HFFc6 (cell line): ENCODE measurements at places on chromosomes 5 and 9. TPM values are rescaled to one million over a fixed set of nuclear protein-coding genes. Genes with fewer than 3 reads are reported as not detected.

GLRA1 gene
- total RNA-seq, result not detected in 3 replicates

FCHO2 gene
- total RNA-seq, result 15.6 to 18.4 TPM (median 16.8 TPM) in 3 replicates

QRFP gene
- not detected in 3 replicates for total RNA-seq

MPDZ gene
- 23.4 to 27.5 TPM (median 24.5 TPM) in 3 replicates for total RNA-seq

- H3K27me3 ChIP-seq, result no peaks in the 10 kb centered on the region; the same call in 1 of the 2 replicates
- no peak for DNase-seq
- no peaks in the 10 kb centered on the region for H3K4me1 ChIP-seq
- H3K36me3 ChIP-seq, result no peaks in the 10 kb centered on the region
- H3K27ac ChIP-seq, result no peak overlapping the region
Measured at GRCh38 chr9:7376833-7377232, 422.7 kb downstream of the DMAC1 start.

DNA sequence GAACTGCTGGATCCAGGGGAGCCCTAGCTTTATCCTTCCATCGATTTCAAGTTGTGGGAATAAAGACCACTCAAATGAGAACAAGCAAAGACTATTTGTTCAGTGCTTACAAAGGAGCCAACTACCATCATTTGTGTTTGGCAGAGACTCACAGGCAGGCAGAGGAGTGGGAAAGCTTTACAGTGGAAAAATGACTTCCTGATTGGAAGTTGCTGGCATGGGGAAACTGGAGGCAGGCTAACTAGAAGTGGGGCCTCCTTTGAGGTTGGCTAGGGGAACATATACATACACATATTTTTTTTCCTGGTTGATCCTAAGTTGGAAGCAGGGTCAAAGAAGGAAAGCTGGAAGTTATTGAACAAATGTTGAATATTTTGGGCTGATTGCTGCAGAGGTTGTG is 121.7 kb downstream of the ACTBL2 start:
- no peak for DNase-seq
- H3K4me3 ChIP-seq, result no peak overlapping the region
- H3K27me3 ChIP-seq, result no peaks in the 10 kb centered on the region
- no peaks in the 10 kb centered on the region for H3K36me3 ChIP-seq
- H3K4me1 ChIP-seq, result peaks cover 6% of the 10 kb centered on the region
- no peak overlapping the region for H3K27ac ChIP-seq

DNA sequence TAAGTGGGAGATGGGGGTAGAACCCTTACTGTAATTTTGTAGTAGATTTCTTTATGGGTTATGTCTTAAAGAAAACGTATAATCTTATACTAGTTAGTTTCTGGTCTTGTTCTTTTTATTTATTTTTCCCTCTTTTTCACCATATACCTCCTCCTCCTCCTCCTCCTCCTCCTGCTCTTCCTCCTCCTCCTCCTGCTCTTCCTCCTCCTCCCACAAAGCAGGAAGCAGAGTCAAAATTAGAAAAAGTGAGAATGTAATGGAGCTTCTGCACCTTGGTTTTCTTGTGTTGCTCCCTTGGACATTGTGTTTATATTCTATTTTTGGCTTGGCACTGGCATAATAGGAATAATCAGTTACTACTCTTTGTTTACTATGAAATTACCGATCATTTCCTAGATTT is 4.5 kb downstream of the MACIR start:
- H3K4me3 ChIP-seq, result peak overlapping the region; percentile 97
- peaks cover 49% of the 10 kb centered on the region for H3K36me3 ChIP-seq
- H3K27me3 ChIP-seq, result no peaks in the 10 kb centered on the region
- H3K4me1 ChIP-seq, result peaks cover 74% of the 10 kb centered on the region

DNA sequence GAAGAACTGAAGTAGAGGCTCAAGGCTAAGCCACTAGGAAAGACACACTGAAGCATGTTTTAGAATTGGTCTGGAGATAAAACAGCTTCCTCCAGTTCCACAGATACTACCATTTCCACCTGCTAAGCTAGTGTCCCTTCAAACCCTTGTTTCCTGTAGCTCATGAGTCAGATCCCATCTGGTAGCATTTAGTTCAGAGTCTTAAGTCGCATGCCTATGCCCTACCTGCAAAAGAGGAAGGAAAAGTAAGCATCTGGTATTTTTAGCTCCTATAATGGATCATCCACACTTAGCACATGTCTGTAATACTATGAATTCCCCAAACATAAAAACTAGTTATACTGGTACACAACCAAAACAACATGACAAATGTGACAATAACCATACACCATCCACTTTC is 92.1 kb downstream of the CDKN2A start:
- DNase-seq, result no peak
- H3K4me3 ChIP-seq, result no peak overlapping the region
- no peaks in the 10 kb centered on the region for H3K27me3 ChIP-seq
- H3K4me1 ChIP-seq, result peaks cover 41% of the 10 kb centered on the region
- no peak overlapping the region for H3K27ac ChIP-seq

DNA sequence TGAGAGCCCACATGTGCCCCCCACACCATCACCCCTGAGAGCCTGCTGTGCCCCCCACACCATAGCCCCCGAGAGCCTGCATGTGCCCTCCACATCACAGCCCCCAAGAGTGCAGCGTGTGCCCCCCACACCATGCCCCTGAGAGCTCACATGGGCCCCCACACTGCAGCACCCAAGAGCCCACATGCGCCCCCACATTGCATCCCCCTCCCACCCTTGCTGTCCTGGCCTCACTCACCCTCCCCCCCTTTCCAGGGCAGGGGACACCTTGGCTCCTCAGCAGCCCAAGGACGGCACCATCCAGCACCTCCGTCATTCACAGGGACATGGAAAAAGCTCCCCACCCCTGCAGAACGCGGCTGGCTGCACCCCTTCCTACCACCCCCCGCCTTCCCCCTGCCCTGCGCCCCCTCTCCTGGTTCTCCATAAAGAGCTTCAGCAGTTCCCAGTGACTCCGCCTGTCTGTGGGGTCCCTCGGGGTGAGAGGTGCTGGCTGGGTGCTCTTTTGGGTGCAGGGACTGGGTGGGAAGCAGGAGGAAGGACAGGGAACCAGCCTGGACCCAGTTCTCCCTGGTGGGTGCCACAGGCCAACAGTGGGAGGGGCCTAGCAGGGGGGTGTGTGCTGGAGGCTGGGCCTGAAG is 5.0 kb downstream of the LCN1 start:
- no peak for DNase-seq
- peaks cover 3% of the 10 kb centered on the region; the same call in 1 of the 2 replicates for H3K27me3 ChIP-seq
- H3K27ac ChIP-seq, result no peak overlapping the region
- no peaks in the 10 kb centered on the region for H3K4me1 ChIP-seq

DNA sequence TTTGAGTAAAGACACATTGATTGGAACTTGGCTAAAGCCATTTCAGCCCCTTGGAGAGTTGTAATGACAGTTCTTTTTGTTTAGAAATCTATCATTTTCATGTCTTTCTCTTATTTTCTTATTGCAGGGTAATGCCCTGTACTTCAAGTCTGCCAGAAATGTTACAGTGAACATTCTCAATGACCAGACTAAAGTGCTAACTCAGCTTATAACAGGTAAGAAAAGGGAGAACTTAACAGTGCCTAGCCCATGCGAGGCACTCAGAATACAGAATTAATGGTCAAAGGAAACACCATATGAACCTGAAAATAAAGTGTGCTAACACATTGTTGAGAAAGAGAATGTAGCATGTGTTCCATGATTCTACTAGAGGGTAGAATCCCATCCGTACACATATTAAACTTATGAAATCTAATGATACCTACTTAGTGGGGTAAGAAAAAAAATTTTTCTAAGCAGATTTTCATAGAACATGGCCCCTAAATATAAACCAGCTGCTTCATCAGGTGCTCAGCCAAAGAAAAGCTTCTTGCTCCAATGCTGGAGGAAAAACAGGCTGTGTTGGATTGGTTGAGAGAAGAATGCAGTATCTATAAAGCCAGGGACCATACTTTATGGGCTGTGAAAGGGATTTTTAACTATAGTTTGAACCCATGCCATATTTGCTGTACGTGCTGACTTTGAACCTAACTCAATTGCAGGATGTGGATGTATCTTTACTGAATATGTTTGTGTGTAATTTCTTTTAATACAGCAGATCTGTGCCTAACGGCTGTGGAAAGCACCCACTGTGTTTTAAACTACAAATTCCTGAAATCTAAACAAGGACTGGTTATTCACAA is 260.8 kb upstream of the PPP1R2B start:
- no peak overlapping the region for H3K27ac ChIP-seq
- no peak overlapping the region for H3K4me3 ChIP-seq
- H3K36me3 ChIP-seq, result peaks cover 5% of the 10 kb centered on the region
- DNase-seq, result no peak
- H3K27me3 ChIP-seq, result no peaks in the 10 kb centered on the region; the same call in 1 of the 2 replicates

DNA sequence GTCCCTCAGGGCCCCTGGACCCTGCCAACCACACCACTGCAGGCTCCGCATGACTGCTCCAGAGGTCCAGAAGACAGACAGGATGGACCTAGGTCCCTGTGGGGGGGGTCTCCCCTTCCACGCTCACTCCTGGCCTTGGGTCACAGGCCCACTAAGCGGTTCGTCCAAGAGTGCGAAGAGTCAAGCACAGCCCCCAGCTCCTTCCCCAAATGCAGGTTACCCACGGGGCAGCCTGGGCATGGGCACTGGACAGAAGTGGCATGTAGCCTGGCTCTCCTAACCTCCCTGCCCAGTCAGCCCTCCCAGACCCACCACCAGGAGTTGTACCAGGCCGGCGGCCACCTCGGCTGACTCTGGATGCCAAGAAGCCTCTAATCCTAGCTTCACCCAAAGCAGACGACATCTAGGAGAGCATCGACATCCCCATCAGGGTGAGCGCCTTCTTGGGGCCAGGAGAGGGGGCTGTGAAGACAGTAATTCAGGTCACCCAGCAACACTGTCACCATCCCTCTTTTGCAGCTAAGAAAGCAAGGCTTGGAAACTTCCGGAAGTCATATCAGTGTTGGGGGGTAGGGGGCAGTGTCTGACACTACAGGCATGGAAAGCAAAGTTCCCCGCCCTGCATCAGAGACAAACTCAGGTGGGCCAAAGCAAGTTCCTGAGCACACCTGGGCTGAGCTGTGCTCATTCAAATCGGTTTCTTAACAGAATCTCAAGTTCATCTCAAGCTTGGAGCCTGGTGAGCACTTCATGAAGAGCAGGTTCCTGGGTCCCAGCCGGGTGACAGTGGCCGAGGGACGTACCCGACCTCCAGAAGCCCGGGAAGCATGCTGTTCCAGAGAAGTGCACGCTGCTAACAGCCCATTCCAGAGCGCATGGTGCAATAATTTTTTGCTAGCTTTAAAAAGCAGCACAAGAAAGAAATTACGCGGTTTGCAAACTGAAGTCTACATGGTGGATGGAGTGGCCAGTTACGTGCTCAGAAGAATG is 68.7 kb downstream of the SEMA4D start:
- H3K27ac ChIP-seq, result no peak overlapping the region
- H3K36me3 ChIP-seq, result no peaks in the 10 kb centered on the region
- H3K27me3 ChIP-seq, result peaks cover 10% of the 10 kb centered on the region
- no peaks in the 10 kb centered on the region for H3K4me1 ChIP-seq

GRCh38 chr5:52469835-52470234 is 317.9 kb upstream of the ITGA1 start:
- no peaks in the 10 kb centered on the region for H3K4me1 ChIP-seq
- peak overlapping the region; percentile 44 for H3K4me3 ChIP-seq
- DNase-seq, result no peak
- no peak overlapping the region for H3K27ac ChIP-seq

GRCh38 chr5:150945486-150945885 is 40.7 kb upstream of the ZNF300 start:
- 0 out of 2 replicates have a peak, but pooled peaks cover 4% of the 10 kb centered on the region for H3K27me3 ChIP-seq
- DNase-seq, result no peak
- H3K27ac ChIP-seq, result no peak overlapping the region
- peaks cover 11% of the 10 kb centered on the region; the same call in 1 of the 2 replicates for H3K4me1 ChIP-seq
- peaks cover 45% of the 10 kb centered on the region for H3K36me3 ChIP-seq
- no peak overlapping the region for H3K4me3 ChIP-seq

DNA sequence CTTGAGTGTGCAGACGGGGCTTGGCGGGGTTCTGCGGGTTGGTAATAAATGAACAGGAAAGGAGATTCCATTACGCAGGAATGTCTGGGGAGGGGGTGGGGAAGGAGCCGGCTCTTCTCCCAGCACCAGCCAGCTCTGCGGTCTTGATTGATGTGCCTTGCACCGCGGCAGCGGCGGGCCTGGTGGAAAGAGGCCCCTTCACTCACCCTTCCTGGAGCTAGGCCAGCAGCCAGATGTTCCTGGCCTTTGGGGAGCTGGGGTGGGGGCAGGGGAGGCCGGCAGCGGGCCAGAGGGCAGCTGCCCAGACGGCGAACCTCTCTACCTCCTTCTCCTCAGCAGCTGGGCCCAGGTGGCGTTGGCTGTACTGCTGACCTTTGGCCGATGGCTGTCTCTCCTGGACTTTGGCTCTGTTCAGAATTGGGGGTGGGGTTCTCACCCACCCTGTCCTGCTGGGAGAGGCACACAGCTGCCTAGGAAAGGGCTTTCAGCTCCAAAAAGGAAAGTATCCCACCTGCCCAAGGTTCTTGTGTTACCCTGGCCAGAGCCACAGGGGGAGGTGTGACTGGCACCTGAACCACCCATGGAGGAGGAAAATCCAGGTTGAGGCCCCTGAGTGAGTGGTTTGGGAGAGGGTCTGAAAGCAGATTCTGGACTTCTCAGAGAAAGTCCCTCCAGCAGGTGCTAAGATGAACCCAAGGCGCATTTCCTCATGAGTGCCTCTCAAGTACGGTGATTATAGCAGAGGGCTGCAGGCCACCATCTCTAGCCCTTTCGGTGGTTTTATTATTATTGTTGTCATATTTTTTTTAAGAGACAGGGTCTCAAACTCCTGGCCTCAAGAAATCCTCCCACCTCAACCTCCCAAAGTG is 58.0 kb upstream of the SYNPO start:
- no peak for DNase-seq
- H3K27ac ChIP-seq, result no peak overlapping the region
- peaks cover 12% of the 10 kb centered on the region for H3K27me3 ChIP-seq
- no peaks in the 10 kb centered on the region for H3K36me3 ChIP-seq

DNA sequence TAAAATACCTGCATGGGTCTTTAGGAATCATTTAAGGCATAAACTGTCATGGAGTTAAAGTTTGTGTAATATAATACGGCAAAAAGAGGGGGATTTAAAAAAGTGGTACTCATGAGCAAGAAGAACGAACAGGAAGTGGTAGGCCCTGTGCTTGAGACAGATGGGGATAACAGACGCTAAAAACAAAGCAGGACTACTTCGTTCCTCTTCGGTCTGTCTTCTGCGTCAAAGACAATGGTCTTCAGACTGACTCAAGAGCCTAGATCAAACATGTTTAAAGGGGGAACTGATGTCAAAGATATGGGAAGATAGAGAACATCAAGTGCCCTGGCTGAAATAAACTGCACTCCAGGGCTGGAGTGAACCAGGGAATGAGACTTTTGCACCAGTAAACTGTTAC is 59.8 kb upstream of the RFX3 start:
- H3K4me1 ChIP-seq, result no peaks in the 10 kb centered on the region
- H3K4me3 ChIP-seq, result no peak overlapping the region
- no peaks in the 10 kb centered on the region for H3K36me3 ChIP-seq
- H3K27me3 ChIP-seq, result no peaks in the 10 kb centered on the region

DNA sequence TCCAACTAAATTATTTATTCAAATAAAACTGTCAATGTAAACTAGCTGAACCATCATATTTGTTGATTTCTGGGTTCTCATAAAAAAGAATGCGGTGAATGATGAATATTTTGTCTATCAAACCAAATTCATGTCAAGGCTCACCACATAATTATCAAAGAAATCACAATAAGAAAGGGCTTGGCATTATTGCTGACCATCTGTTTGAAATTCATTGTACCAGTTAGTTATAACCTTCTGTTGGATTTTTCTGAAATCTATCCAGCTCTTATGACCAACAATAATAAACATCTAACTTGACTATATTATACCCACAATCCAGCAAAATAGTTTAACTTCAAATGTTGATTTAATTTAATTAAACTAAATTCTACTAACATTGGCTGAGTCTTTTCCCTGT is 53.1 kb downstream of the GABRA1 start:
- H3K27ac ChIP-seq, result no peak overlapping the region
- H3K4me1 ChIP-seq, result no peaks in the 10 kb centered on the region
- DNase-seq, result no peak
- H3K36me3 ChIP-seq, result peaks cover 6% of the 10 kb centered on the region; the same call in 1 of the 2 replicates
- no peak overlapping the region for H3K4me3 ChIP-seq
